ENCODE measurements at places on chromosomes 13 and 19.

GRCh38 chr13:27791146-27791900, 960 bp upstream of the GSX1 start:
- peak; percentile 20 for DNase-seq
- peaks cover 37% of the 10 kb centered on the region for H3K27me3 ChIP-seq
- no peaks in the 10 kb centered on the region for H3K36me3 ChIP-seq
- H3K4me1 ChIP-seq, result peaks cover 30% of the 10 kb centered on the region

DNA sequence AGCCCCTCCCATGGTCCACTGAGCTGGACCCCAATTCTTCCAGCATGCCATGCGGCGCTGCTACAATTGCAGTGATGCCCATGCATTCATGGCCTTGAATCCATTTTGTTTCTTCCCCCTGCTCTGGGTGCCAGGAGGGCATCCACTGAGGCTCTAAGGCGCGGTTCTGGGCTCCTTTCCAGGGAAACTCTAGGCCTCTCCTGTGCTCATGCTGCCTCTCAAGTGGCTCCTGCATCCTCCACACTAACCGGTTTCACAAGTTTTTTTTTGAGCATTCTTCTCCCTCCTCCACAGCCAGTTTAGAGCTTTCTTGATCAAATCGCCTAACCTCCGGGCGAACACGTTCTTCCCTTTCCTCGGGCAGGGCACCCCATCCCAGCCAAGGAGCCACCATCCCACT, 69.1 kb upstream of the FLT1 start:
- no peak for DNase-seq
- no peak overlapping the region for H3K4me3 ChIP-seq
- H3K27ac ChIP-seq, result no peak overlapping the region
- no peaks in the 10 kb centered on the region for H3K27me3 ChIP-seq

- H3K27ac ChIP-seq, result no peak overlapping the region
- no peak overlapping the region for H3K4me3 ChIP-seq
- H3K4me1 ChIP-seq, result peaks cover 7% of the 10 kb centered on the region
- no peaks in the 10 kb centered on the region for H3K27me3 ChIP-seq
These were observed 146.3 kb upstream of the ZNF536 start for GRCh38 chr19:30225676-30226463.

GRCh38 chr19:13849991-13850909, 26.7 kb upstream of the NANOS3 start:
- no peaks in the 10 kb centered on the region for H3K36me3 ChIP-seq
- no peak overlapping the region for H3K27ac ChIP-seq
- H3K4me1 ChIP-seq, result peaks cover 26% of the 10 kb centered on the region
- DNase-seq, result no peak

GRCh38 chr13:51581148-51581820, 3.0 kb upstream of the WDFY2 start:
- DNase-seq, result no peak
- H3K27ac ChIP-seq, result no peak overlapping the region
- H3K4me3 ChIP-seq, result no peak overlapping the region
- H3K36me3 ChIP-seq, result no peaks in the 10 kb centered on the region

- no peaks in the 10 kb centered on the region for H3K4me1 ChIP-seq
- no peak overlapping the region for H3K4me3 ChIP-seq
- DNase-seq, result no peak
- H3K27ac ChIP-seq, result no peak overlapping the region
- no peaks in the 10 kb centered on the region for H3K36me3 ChIP-seq
- H3K27me3 ChIP-seq, result no peaks in the 10 kb centered on the region
These were observed 151.6 kb downstream of the ZNF486 start for GRCh38 chr19:20318616-20319015.

DNA sequence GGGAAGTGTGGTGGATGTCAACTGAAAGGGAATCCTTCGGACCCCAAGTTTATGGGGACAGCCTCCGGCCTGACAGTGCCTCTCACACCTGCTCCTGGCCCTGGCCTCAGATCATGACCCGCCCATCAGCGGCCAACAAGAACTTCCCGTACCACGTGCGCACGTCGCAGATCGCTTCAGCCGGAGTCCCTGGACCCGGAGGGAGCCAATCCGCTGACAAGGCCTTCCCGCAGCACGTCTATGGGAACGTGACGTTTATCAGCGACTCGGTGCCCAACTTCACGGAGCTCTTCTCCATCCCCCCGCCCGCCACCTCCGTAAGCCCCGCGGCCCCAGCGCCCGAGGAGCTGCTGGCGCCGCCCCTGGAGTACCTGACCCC, 2.0 kb upstream of the MEGF8 start:
- H3K4me3 ChIP-seq, result no peak overlapping the region
- H3K27ac ChIP-seq, result no peak overlapping the region
- no peaks in the 10 kb centered on the region for H3K36me3 ChIP-seq
- DNase-seq, result no peak
- H3K27me3 ChIP-seq, result no peaks in the 10 kb centered on the region
- peaks cover 34% of the 10 kb centered on the region for H3K4me1 ChIP-seq

Measured in DND-41 (cell line).